Memory B cell (primary cell): ENCODE measurements at places on chromosomes 13 and 19.
A peak's percentile ranks its signal among the peaks of the same experiment; 100 is the strongest.

DNA sequence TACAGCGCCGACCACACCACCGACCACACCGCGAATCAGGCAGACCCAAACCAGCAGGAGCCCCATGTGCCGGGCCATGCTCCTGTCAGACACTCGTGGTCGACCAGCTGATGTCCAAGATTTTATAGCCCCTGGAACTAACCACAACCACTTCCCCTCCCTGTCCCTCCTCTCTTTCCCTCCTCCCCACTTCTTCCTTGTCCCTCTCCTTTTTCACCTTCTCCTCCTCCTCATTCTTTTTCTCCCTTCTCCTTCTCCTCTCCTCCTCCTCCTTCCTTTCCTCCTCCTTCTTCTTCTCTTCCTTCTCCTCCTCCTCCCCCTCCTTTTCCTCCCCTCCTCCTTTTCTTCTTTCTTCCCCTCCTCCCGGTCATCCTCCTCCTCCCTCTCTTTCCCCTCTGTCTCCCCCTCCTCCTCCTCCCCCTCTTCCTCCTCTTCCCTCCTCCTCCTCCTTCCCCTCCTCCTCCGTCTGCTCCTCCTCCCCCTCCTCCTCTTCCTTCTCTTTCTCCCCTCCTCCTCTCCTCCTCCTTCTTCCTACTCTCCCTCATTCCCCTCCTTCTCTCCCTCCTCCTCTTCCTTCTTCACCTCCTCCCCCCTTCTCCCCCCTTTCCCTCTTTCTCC lies 670 bp downstream of the BSPH1 start:
- H3K27ac ChIP-seq: no peak overlapping the region
- peaks cover 17% of the 10 kb centered on the region for H3K27me3 ChIP-seq
- DNase-seq: no peak
- no peaks in the 10 kb centered on the region for H3K4me1 ChIP-seq
- no peak overlapping the region for H3K4me3 ChIP-seq
- H3K36me3 ChIP-seq: no peaks in the 10 kb centered on the region

- H3K4me1 ChIP-seq: no peaks in the 10 kb centered on the region
- DNase-seq: no peak
- no peak overlapping the region for H3K27ac ChIP-seq
- H3K4me3 ChIP-seq: no peak overlapping the region
These were observed 1002.4 kb upstream of the PCDH9 start for GRCh38 chr13:68232351-68233130.

DNA sequence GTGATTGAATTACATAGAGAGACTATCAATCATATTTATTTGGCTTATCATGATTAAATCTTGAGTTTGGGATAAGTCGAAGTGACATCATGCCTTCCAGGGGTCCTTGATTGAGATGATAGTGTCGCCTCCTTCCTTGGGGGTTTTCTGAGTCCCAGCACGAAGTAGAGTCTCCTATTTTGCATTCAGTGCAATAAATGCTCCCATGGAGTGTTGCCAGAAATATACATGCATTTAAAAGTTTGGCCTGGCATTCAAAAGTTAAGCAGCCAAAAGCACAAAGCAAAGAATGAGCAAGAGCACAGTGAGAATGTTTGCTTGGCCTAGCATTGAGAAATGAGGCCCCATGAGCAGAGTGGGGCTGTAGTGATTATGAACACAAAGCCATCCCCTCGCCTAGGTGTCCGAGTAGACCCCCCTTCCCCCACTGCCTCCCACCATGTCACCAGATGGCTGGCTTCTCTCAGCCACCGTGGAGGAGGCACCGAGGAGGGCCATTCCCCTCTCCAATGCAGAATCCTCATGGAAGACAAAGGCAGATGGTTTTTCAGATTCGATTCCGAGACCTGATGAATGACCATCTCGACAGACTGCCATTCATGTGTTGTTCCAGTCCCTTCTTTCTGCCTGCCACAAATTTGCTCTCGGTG lies 58.8 kb upstream of the UBL3 start:
- no peak for DNase-seq
- peaks cover 13% of the 10 kb centered on the region for H3K27me3 ChIP-seq
- H3K27ac ChIP-seq: no peak overlapping the region

DNA sequence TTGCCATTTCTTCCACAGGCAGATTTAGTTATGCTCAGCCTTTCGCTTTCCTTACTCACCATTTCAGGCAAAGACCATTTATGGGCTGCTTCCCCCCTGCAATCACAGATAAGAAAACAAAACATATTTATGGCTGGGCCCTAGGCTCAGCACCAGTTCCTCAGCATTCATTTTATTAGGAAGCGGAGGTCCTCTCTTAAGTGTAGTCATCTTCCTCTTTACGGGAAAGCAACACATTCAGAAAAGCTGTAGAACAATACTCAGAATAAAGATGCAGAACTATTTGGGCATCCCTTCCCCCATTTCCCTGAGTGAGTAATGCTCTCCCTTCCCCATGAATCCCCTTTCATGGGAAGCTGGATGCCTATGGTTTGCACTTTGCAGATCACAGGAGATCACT lies 27.9 kb downstream of the FLT1 start:
- H3K36me3 ChIP-seq: no peaks in the 10 kb centered on the region
- no peak overlapping the region for H3K4me3 ChIP-seq
- no peak for DNase-seq

GRCh38 chr13:27053902-27054595 lies 117.6 kb downstream of the USP12 start:
- peaks cover 12% of the 10 kb centered on the region for H3K4me1 ChIP-seq
- no peaks in the 10 kb centered on the region for H3K27me3 ChIP-seq
- peaks cover 4% of the 10 kb centered on the region for H3K36me3 ChIP-seq
- no peak overlapping the region for H3K27ac ChIP-seq
- H3K4me3 ChIP-seq: no peak overlapping the region
- DNase-seq: no peak

DNA sequence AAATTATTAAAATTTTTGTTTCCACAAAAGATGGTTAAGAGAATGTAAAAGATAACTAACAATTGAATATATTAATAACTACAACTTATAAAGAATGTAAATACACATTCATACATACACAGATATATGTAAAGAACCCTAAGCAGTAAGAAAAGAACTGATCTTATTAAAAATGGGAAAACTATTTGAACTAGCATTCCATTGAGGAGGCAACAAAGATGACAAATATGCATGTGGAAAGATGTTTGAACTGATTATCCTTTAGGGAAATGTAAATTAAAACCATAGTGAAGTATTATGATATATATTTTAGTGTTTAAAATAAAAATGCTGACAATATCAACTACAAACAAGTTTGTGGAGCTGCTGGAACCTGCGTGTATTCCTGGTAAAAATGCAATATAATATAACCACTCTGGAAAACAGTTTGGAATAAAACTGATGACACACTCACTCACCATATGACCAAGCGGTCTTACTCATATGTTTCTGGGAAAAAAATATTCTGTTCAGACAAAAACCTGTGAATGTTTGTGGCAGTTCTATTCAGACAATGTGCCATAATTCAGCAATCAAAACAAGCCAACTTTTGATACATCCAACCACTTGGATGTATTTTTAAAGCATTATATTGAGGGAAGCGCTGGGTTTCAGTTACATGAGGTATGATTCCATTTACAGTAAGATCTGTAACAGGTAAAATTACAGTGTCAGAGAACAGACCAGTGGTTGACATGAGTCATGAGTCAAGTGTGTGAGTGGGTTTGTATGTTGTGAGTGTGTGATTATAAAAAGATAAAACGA lies 694.4 kb upstream of the SLITRK5 start:
- no peaks in the 10 kb centered on the region for H3K36me3 ChIP-seq
- no peaks in the 10 kb centered on the region for H3K4me1 ChIP-seq
- no peaks in the 10 kb centered on the region for H3K27me3 ChIP-seq
- no peak overlapping the region for H3K4me3 ChIP-seq
- DNase-seq: no peak

DNA sequence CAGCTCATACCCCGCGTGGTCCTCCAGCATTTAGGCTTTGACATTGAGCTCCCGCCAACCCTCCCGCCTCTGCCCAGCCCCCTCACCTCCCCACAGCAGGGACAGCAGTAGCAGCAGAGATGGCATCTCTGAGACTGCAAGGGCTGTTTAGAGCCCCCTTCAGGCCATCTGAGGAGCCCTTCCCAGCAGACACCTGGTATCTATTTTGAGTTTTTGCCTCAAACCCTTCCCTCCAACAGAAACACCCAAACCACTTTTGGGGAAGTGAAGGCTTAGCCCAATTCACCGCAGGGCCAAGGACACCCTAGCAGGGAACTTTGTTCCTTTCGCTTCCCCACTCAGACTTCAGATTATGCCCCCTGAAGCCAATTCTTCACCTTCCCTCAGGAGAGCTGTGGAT lies 6.3 kb upstream of the ZNF175 start:
- no peak overlapping the region for H3K27ac ChIP-seq
- peaks cover 5% of the 10 kb centered on the region for H3K36me3 ChIP-seq
- DNase-seq: no peak
- H3K4me3 ChIP-seq: peak overlapping the region; percentile 5

DNA sequence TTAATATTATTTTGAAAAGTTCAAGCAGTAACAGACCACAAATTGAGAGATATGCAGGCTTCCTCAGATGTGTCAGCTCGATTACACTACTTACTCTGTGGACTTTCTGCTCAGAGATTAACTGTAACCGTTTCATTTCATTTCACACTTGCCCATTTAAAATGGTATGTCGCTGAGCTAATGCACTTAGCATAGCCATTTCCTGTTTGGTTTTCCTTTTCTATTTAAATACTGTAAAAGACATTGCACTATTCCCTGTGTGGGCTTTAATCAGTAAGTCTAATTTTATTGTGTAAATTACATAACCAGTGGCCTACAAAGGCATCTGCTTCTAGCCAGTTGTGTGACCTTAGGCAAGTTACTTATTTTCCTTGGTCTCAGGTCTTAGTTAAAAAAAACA lies 237.6 kb downstream of the LACC1 start:
- no peak overlapping the region for H3K4me3 ChIP-seq
- peaks cover 11% of the 10 kb centered on the region for H3K4me1 ChIP-seq
- DNase-seq: no peak
- H3K36me3 ChIP-seq: no peaks in the 10 kb centered on the region
- peak overlapping the region; percentile 53 for H3K27ac ChIP-seq

GRCh38 chr13:51902776-51903175 lies 41.0 kb downstream of the CCDC70 start:
- H3K36me3 ChIP-seq: no peaks in the 10 kb centered on the region
- no peak for DNase-seq
- peaks cover 2% of the 10 kb centered on the region for H3K27me3 ChIP-seq

DNA sequence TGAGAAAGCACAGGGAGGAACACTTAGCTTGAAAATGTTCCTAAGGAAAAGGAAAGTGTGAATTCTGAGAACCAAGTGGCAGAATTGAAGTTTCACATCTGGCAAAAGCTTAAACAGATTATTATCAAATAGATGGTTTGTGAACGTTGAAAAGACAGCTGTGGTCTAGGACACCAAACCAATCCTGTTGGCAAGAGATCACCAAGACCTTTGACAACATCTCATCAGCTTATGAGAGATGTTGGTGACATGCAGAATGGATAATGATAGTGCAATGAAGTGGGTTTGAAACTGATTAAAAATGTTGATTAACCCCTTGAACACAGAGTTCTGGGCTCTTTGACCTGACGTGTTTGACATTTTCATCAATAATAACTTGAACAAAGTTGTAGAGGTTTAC lies 74.6 kb upstream of the GPR183 start:
- no peak for DNase-seq
- H3K27me3 ChIP-seq: no peaks in the 10 kb centered on the region
- peak overlapping the region; percentile 100 for H3K27ac ChIP-seq

DNA sequence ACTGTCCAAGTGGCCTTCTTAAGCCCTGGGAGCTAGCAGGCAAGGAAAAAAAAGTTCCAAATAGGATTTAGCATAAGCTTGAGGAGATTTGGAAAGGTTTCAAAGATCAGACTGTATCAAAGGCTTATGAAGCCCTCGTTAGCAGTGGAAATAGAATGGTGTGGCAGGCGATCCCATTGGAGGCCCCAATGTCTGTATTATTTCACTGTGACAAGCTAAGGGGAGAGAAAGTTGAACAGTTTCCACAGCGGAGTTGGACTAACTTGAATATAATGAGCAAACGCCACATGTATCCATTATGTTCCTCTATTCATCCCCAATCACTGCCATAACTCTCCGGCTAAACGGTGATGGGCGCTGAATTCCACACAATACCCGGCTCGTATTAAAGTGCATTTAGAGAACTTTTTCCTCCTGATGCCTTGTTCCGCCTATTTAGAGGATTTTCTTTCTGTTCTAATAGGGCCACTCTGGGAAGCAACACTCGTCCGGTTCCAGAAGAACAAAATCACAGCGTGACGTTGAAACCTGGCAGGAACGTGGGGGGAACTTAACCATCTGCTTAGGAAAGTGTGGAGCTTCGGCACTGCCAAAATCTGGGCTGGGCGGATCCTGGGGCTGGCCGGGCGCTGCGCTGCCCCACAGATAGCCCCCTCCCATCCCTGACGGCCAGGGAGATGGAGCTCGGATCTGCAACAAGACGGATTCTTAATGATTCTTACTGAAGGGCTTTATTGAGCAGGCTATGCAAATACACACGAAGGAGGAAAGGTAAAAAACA lies 1.0 kb upstream of the PCDH8 start:
- H3K27ac ChIP-seq: peak overlapping the region; percentile 46
- H3K27me3 ChIP-seq: peaks cover 37% of the 10 kb centered on the region
- H3K4me1 ChIP-seq: peaks cover 11% of the 10 kb centered on the region
- DNase-seq: no peak
- H3K4me3 ChIP-seq: peak overlapping the region; percentile 74

- H3K4me1 ChIP-seq: no peaks in the 10 kb centered on the region
- H3K4me3 ChIP-seq: no peak overlapping the region
- no peak overlapping the region for H3K27ac ChIP-seq
- DNase-seq: no peak
- no peaks in the 10 kb centered on the region for H3K36me3 ChIP-seq
These were observed 900.2 kb downstream of the DIAPH3 start for GRCh38 chr13:59263531-59263930.

DNA sequence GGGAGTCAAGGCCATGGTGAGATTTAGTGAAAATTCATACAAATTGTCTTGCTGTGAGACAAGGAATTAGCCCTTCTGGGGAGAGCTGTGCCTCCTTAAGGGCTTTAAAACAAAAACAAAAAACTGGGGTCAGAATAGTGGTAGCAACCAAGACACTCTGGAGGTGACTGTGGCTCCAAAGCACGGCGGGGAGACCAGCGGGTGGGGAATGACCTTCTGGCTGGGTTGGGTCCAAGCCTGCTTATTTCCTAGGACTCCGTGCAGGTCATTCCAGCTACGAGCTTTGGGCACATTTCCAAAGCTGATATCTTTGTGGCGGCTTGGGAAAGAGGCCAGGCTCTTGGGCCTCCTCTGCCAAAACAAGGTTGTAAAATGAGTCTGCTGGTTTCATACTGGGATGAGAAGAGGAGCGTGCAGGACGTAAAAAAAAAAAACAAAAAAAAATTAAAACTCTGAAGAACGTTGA lies 348.3 kb downstream of the UQCRFS1 start:
- no peak overlapping the region for H3K4me3 ChIP-seq
- H3K27me3 ChIP-seq: peaks cover 3% of the 10 kb centered on the region
- DNase-seq: no peak
- H3K4me1 ChIP-seq: peaks cover 2% of the 10 kb centered on the region

- no peak for DNase-seq
- H3K4me1 ChIP-seq: no peaks in the 10 kb centered on the region
- H3K27me3 ChIP-seq: peaks cover 3% of the 10 kb centered on the region
- peaks cover 4% of the 10 kb centered on the region for H3K36me3 ChIP-seq
- no peak overlapping the region for H3K27ac ChIP-seq
These were observed 27.2 kb upstream of the FBL start for GRCh38 chr19:39873385-39873784.
